T-helper 9 cell (primary cell): ENCODE measurements at places on chromosomes 6 and 20.

- DNase-seq, result no peak
These were observed 13.5 kb downstream of the PIGU start for GRCh38 chr20:34663213-34663943.

GRCh38 chr6:11323666-11324452, 91.4 kb upstream of the NEDD9 start:
- DNase-seq, result no peak

DNA sequence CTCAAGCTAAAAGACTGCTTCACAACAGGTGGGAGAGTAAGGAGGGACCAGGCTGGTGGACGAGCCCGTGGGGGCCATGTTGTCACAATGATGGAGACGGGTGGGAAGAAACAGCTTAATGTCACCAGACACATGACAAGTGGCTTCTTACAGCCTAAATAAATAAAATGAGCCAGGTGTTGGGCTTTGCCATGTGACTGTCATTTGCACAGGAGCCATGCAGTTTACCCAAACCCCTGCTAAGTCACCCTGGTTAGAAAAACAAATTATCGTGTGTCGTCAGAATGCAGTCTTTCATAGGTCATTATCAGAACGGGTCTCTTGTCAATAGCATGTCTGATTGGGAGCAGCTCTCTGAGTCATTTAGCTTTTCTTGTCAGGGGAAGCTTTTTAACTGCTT, 18.5 kb downstream of the BTBD3 start:
- no peak for DNase-seq

DNA sequence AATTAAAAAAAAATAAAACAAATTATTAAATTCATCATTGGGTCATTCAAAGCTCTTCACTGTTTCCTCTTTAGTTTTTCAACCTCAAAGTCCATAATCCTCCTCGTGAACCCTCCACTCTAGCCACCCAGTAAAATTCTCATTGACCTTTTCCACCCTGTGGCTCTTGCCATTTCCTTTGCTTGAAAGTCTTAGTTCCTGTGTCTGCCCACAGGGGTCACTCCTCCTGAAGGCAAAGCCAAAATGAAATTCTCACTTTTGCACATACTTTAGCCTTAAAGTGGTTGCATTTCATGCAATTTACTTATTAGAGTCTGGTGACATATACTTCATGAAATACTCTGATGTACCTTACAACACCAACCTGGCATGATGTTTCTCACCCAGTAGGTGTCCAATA, 263.7 kb downstream of the BMP2 start:
- DNase-seq, result no peak

- peak; percentile 31 for DNase-seq
These were observed 25.5 kb upstream of the KCNK16 start for GRCh38 chr6:39347906-39348585.

DNA sequence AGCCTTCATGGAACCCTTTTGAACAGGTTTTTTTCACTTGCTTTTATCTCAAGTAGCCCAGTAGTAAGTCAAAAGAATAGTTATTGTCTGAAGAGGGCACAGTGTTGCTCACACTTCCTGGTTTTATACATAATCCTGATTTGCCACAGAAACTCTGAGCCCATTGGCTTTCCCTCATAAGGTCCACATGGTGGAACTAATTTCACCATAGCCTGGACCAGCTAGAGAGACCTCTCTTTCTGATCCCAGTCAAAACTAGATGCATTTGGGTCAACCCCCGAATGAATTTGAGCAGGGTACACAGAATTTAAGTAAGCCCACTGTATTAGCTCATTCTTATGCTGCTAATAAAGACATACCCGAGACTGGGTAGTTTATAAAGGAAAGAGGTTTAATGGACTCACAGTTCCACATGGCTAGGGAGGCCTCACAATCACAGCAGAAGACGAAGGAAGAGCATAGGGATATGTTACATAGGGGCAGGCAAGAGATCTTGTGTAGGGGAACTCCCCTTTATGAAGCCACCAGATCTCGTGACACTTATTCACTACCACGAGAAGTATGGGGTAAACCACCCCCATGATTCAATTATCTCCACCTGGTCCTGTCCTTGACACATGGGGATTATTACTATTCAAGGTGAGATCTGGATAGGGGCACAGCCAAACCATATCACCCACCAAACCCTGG, 6.2 kb downstream of the RWDD2A start:
- no peak for DNase-seq

GRCh38 chr6:48757661-48758060, 646.7 kb upstream of the PTCHD4 start:
- no peak for DNase-seq

- no peak for DNase-seq
These were observed 32.6 kb downstream of the SERINC1 start for GRCh38 chr6:122438975-122439374.

GRCh38 chr6:36376183-36376582, 11.3 kb downstream of the ETV7 start:
- no peak for DNase-seq

DNA sequence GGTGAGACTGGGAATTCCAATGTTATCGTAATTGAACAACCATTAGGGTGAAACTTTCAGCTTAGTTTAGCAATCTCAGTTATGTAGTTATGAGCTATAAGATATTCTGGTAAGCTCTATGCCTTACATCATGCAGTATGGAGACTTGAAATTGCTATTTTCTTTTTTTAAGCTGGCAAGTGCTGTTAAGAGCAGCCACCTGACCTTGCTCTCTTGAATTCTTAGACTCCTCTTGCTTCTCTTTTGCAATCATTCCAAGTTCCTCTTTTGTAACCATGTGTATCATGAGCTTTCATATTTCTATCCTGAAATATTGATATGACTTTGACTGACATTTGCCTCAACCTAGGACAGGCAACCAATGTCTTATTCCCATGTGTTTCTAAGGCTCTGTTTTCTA, 446.3 kb upstream of the SLC35B3 start:
- no peak for DNase-seq

DNA sequence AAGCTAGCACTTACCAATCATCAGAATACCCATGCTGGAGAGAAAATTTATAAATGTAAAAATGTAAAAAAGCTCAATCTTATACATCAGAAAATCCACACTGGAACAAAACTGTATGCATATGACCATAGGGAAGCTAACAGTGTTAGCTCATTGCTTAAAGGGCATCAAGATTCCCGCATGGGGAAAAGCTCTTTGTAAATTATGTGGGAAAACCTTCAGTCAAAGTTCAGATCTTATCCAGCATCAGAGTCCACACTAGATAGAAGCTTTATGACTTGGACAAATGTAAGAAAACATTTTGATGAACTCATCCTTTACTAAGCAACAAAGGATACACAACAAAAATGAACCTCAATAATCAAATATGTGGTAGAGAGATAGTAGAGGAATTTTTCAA, 34.7 kb downstream of the ZKSCAN8 start:
- no peak for DNase-seq

DNA sequence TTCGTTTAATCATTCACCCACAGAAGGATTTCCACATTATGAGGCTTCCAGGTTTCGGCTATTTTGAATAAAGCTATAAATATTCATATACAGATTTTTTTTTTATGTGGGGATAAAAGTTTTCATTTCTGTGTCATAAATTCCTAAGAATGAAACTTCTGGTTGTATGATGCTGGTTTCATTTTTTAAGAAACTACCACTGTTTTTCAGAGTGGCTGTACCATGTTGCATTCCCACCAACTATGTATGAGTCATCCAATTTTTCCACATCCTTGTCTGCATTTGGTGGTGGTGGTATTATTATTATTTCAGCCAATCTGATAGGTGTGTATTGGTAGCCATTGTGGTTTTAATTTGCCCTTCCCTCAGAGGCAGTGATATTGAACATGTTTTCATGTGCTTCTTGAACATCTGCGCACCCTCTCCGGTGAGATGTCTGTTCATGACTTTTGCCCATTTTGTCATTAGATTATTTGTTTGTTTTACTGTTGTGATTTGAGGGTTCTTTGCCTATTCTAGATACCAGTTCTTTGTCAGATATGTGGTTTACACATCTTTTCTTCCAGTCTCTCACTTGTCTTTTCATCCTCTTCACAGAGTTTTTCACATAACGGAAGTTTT, 75.5 kb downstream of the DOK5 start:
- no peak for DNase-seq

GRCh38 chr6:15375638-15376290, 129.9 kb downstream of the JARID2 start:
- DNase-seq, result no peak

GRCh38 chr20:56350842-56351241, 7.9 kb upstream of the FAM210B start:
- DNase-seq, result no peak

DNA sequence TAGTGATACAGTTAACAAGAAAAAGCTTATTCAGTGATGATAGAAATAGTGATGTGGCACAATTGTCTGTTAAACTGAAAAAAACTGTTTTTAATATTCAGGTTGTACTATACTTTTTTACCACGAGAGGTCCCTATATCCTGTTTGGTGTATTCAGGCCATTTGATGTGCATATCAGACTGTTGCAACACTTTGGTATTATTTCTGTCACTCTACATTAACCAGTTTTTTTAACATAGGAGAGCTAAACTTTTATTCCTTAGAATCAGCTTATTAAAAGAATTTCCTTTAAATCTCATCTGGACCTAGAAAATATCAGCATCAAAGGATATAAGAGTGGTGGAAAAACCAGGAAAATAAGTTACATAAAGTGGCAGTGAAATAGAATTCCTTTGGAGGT, 36.8 kb downstream of the TSPYL4 start:
- no peak for DNase-seq

DNA sequence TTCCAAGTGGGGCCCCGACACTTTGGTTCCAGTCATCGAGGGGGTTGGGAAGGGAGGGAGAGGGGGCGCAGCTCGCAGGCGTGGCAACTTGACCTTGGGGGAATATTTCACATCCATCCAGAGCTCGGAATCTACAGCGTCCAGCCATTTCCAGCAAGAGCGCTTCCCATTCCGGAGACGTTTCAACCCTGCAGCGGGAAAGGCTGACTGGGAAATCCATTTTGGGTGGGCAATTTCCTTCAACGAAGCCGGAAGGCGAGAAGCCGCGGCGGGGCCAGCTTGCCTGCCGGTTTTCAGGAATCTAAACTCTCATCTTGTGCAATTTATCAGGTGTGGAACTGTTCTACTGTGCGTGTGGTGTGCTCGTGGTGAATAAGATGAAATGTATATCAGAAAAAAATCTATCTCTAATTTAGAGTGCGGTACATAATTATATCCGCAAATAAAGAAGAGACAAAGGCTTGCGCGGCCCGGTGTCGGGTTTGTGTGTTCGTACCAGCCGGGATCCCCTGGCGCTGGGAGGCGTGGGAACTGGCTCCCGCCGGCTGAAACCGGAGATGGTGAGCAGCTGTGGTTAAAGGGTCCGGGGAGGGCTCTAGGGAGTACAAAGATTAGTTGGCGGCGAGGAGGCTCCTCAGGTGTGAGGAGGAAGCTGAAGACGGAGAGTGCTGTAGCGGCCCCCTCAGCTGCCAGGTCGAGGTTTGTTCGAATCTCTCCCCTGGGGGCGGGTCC, 4.8 kb downstream of the SLC32A1 start:
- DNase-seq, result no peak

DNA sequence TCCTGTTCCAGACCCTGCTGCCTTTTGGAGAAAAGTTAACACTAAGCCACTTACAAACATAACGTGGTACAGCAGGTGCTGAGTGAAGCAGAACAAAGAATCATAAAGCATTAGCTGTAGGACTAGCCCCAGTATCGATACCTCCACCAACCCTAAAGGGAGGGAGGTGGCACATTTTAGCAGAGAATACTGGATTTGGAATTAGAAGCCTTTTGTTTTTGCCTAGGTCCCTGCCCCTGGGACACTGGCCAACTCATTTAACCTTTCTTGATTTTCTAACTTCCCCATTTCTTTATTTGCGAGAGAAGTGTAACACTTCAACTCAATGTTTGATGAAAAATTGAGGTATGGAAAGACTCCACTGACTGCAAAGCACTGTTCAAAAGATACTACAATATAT, 93.5 kb downstream of the B3GAT2 start:
- no peak for DNase-seq

- DNase-seq, result no peak
These were observed 460.4 kb upstream of the PLCB4 start for GRCh38 chr20:8608470-8608869.

DNA sequence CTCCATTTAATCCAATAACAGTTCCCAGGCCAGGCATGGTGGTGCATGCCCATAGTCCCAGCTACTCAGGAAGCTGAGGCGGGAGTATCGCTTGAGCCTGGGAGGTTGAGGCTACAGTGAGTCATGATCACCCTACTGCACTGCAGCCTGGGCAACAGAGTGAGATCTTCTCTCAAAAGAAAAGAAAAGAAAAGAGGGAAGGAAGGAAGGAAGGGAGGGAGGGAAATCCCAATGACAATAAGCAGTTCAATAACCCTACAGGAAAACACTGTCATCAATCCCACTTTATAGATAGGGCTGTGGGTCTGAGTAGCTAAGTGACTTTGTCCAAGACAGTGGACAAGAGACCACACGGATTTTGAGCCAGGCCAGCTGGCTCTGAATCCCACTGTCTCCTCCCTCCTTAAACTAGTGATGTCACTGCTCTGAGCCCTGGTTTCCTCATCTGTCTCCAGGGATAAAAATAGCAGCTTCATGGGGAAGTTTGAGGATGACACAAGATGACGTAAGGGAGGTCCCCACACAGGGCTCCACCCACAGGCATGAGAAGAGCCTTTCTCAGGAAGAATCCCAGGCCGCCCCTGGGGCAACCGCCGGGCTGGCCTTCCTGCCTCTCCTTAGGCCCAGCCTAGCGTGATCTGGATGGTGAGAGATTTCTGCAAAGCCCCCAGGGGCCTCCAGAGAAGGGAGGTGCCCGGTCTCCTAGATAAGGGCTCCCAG, 7.2 kb upstream of the TRIB3 start:
- DNase-seq, result no peak

GRCh38 chr20:37256286-37256685, 5.3 kb downstream of the GHRH start:
- no peak for DNase-seq

GRCh38 chr6:160967833-160968232, 23.7 kb upstream of the MAP3K4 start:
- no peak for DNase-seq

DNA sequence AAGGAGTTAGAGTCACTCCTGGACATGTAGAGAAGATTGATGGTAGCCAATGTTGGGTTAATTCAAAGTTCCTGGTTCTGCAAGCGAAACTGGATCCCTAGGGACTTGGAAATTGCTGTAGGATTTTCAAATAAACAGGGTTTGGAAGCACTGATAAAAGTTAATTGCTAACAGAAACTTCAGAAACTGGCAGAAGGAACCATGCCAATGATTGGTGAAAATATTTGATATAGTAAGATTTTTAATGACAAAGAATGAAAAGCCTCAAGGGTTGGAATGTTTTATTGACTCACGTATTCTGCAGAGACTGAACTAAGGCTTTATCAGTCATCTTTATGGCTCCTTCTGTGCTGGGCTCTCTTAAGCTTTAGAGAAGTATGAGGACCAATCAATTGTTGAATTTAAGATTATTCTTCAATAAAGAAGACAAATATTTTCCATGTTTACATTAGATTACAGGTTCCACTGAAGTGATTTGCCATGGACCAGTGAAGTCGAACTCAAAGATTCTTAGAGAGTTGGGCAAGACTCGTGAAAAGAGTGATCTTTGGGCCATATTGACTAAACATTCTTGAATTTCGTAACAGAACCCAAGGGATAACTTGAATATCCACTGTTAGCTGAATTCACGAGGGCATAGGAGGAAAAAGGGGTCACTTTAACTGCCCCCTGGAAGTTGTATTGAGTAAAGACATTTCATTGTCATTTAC, 371.4 kb downstream of the HDGFL1 start:
- DNase-seq, result no peak
